ENCODE measurements at places on chromosomes 1 and 21.

DNA sequence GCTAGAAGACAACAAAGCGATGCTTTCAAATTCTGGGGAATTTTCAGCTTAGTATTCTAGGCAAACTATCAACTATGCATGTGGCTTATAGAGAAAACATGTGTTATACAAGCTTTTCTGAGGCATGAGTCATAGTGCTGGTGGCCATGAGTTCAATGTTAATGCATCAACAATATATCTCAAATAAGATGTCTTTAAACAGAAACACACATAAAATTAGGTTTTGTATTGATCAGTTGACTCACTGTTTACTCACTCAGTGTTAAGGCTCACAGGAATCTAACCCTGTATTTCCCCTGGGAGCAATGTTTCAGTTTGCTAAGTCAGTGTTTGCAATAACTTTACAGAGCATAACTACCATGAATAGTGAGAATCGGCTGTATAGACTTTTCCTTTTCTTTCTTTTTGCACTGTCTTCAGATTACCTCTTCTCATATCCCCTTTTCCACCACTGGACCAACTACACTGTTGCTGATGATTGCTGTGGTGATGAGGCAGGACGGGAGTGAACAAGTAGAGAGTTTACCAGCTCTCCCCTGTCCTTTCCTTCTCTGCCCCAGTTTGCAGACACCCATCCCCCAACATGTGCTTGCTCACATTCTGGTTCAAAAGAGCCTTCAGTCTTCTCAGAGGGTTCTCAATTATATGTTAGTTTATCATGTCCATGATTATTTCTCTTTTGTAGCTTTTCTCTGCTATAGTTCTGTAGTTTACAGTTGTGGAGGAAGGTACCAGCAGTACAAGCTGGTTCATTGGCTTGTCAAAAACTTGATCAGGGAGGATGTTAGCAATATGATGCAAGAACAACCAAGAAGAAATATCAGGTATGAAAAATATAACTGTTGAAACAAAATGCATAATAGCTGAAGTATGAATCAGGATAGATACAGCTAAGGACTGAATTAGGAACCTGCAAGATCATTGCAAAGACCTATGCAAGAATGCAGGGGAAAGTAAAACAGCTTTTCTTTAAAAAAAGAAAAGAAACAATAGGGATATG is 23.9 kb downstream of the CD2 start:
- no peak for DNase-seq

DNA sequence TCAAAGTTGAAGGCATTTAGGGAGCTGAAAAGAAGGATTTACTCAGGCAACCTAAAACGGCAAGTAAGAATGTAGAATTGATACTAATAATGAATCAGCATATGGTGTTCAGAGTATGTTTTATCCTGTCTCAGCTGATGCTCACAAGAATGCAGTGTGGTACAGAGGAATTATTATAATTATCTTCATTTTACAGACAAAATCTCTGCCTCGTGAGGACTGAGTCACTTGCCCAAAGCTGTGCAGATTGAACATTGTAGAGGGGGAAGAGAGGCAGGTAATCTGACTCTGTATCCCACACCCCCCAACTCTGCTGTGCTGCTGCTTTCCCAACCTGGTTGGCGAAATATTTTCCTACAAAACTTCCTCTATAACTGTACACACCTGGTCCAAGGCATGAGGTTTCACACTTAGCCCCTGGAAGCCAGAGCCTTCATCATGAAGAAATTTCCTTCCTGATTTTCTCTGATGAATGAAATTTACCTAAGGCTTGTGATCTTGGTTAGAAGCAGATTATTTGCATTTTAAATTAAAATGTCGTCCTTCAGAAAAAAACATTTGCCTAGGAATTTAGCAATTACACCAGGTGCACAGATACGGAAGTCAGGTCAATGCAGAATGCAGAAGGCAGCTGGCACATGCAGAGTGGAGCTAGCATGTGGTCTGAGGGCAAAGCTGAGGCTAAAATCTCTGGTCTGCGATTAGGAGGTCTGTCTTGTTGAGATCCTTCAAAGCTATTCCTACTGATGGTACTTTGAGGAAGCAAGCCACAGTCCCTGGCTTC is 52.8 kb downstream of the DPT start:
- DNase-seq: no peak

- DNase-seq: no peak
These were observed 21.6 kb upstream of the GUCA2A start for GRCh38 chr1:42186152-42186551.

DNA sequence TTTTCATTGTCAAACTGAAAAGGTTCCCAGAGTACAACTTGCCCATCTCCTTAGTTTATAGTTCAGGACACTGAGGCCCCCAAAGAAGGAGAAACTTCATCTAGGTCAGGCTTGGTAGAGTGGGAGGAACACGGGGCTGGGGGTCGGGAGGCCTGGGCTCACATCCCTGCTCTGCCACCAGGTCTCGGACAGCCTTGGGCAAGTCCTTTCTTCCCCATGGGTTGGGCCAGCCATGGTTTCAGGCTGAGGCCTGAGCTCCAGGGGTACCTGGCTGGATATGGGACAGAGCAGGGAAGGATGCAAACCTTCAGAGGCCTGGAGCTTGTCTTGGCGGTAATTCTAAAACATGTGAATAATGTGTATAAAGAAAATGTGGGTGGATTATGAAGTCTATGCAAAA is 17.0 kb downstream of the FOXO6 start:
- no peak for DNase-seq

DNA sequence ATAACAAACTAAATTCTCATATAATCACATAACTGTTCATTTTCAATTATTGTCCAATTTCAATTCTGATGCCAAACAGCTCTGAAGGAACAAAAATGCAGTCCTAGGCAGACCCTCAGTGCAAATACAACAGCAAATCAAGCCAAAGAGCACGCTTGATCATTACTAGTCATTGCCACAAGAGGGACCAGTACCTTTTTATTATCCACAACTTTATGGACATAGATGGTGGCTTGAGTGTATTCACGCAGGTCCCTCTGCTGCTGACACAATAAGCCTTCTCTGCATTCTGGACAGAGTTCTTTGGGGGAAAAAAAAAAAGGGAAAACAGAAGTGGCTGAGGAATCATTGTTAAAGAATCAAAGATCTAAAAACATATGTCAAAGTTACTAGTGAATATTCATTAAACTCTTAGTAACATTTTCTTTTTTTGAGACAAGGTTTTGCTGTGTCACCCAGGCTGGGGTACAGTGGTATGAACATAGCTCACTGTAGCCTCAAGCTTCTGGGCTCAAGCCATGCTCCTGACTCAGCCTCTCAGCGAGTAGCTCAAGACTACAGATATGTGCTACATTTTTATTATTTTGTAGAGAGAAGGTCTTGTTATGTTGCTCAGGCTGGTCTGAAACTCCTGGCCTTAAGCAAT is 34.3 kb upstream of the RAP1GAP start:
- peak; percentile 5 for DNase-seq

GRCh38 chr1:215786997-215787396 is 219.9 kb downstream of the KCTD3 start:
- DNase-seq: no peak

Measured in muscle of arm (tissue), 14 donors.